H7 (cell line): ENCODE measurements at places on chromosomes 6 and 20. TPM values are rescaled to one million over a fixed set of nuclear protein-coding genes. Genes with fewer than 3 reads are reported as not detected.

DNA sequence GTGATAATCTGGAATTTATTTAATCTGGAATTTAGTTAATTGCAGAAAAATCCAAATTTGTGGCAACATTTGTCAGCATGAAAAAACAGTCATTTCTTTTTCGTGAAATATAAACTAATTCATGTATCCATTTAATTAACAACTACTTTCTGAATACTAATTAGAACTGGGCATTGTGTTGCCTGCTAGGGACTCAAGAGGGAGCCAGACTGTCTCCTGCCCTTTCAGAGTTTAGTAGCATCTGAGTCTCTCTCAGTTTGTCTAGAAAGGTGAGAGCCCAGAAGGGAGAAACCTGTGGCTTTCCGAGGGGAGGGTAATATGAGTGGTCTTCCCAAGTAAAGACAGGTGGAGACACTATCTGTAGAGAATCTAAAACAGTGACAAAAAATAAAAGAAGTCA is 210.9 kb upstream of the HDDC2 start:
- peak; percentile 18 for DNase-seq

- no peak for DNase-seq
These were observed 43.1 kb upstream of the BEND6 start for GRCh38 chr6:56911847-56912246.

GRCh38 chr6:39797751-39798150 is 5.6 kb downstream of the DAAM2 start:
- no peak for DNase-seq

- DNase-seq, result no peak
These were observed 159.5 kb downstream of the JARID2 start for GRCh38 chr6:15405129-15406068.

DNA sequence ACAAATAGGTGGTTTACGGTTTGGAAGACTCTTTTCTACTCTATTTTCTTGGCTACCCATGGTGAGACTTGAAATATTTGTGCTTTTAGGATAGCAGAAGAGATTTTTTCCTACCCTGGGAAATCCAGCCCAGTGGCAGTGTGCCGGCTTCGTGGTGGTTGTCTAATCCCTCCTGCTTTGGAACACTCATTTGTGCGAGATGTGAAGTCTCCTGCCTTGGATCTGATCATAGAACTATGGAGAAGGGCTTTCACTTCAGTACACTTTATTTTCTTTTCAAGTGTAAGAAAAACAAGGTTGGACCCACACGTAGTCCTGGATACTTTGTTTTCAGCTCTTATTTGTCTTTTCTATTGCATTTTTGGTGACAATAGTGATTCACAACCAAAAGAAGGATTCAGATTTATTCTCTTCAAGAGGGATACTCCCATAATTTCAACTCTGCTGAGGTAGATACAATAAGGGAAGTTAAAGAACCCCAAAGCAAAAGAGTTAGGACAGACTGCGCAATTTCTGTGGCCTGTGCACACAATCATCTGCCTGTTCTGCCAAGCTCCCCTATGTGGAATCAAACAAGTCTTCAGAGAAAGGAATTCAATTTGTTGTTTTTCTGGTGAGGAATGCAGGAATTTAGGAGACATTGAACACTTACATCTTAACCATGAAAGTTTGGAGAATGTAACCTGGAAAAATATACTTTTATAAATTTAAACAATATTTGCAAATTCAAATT is 413.2 kb downstream of the GJA1 start:
- DNase-seq, result no peak

DNA sequence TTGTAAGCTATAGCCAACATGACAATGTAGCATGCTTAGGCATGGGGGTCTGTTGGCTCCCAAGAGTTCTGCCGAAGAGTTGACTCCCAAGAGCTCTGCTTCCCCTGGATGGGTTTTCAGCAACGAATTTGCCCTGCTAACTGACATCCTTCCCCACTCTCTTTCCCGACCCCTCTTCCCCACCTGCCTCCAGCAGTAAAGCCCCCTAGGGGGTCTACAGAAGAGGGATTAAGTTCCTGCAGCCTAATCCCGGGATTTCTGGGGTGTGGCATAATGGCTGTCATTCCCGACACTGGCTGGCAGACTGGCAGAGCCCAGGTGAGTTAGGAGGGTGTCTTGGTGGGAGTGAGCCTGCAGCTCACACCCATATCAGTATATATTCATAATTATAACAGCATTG is 121.0 kb upstream of the ZNF184 start:
- no peak for DNase-seq

GRCh38 chr6:28281288-28282064 is at the start of gene PGBD1:
TSS of gene PGBD1 (plus strand) at chr6:28281572. CDS start at chr6:28283814, 2,242 bp downstream.
- peak; percentile 91 for DNase-seq

- no peak for DNase-seq
These were observed 65.8 kb downstream of the BANF2 start for GRCh38 chr20:17765584-17765983.

DNA sequence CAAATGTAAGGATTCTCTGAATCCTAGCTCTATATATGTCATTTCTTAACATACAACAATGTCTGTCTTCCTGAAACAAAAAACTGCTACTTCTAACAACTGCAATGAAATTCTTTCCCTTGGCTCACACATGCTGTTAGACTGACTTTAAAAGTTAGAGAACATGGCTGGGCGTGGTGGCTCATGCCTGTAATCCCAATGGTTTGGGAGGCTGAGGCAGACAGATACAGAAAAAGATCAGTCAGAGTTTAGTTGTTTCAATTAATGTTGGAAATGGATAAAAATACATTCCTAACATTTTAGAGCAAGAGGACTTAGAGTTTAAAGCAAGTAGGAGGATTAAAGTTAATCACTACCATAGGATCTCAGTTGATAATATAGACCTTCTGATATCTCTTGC is 28.7 kb upstream of the KIAA1586 start:
- DNase-seq, result no peak

DNA sequence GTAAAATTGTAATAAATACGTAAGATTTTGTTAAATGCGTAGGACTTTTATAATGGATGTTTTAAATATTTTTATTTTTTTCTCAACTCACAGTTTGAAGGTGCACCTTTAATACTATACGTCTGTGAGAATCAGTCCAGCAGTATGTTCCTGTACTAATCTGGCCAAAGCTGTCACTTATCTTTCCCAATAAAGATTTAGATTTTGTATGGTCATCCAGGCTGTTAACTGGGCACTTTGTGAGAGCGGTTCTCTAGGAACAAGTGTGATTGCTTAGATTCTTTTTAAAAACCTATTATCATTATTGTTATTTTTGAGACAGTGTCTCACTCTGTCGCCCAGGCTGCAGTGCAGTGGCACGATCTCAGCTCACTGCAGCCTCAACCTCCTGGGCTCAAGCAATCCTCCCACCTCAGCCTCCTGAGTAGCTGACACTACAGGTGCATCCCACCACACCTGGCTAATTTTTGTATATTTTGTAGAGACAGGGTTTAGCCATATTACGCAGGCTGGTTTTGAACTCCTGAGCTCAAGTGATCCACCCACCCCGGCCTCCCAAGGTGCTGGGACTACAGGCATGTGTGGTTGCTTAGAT is 1.7 kb downstream of the DCBLD1 start:
- no peak for DNase-seq

DNA sequence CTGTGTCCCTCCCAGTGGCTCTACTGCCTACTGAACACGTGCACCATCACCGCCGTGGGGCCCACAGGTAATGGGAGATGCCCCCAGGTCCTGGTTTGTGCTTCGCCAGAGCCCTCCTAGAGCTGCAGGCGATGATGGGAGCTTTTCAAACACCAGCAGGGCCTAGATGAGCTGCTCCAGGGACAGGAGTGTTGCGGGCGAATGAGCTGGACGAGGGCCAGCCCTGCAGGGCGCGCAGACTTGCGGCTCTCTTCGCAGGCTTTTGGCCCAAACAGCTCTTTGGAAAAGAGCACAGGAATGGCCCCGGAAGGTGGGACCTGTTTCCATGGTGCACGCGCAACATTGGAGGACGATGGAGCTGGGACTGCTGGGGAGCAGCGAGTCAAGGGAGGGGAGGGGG is 409.3 kb upstream of the SULF2 start:
- DNase-seq, result no peak

DNA sequence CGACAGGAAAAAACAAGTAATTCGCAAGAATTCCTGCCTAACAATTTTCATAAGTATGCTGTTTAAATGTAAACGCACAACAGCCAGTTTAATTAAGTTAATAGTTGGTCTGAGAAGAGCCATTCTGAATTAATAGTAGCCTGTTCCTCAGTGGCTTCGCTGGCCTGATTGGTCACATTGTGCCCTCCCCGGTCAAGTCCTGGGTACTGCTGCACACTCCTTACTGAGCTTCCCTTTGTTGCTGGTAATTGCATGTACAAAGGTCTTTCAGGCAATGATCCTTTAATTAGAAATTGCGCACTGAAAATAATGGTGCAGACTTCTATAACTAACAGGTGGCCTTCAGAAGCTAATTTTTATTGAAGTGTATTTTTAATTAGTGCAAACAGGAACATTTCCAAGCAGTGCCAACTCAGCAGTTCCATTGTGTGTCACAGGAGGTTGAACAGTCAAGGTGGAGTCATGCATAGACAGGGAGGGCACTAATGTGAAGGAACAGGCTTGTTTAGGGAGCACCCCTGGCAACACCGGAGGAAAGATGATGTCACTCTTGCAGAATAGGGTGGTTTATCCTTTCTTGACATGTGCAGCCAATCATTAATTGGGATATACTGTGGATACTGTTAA is 92.6 kb upstream of the SLC22A23 start:
- no peak for DNase-seq

OR2H2 gene
- not detected in 2 replicates for total RNA-seq

SPTLC3 gene
- total RNA-seq, result under 0.01 and 2.3 TPM in 2 replicates

MUCL3 gene
- not detected in 2 replicates for total RNA-seq

APMAP gene
- 63.5 and 69.0 TPM in 2 replicates for total RNA-seq

BTNL2 gene
- total RNA-seq, result not detected in 2 replicates

CDK5RAP1 gene
- total RNA-seq, result 49.9 and 57.2 TPM in 2 replicates

ZBTB22 gene
- total RNA-seq, result 11.6 and 14.9 TPM in 2 replicates

DNAH8 gene
- total RNA-seq, result 0.03 TPM in 1 of 2 replicates, not detected in the other

TCP11 gene
- 0.31 TPM in 1 of 2 replicates, not detected in the other for total RNA-seq

DDR1 gene
- total RNA-seq, result 117 and 127 TPM in 2 replicates

FAM83C gene
- not detected in 2 replicates for total RNA-seq
